ENCODE measurements at places on chromosomes 7 and 10. TPM values are rescaled to one million over a fixed set of nuclear protein-coding genes. Genes with fewer than 3 reads are reported as not detected.

The PILRA gene
- total RNA-seq = 0.80 TPM

The ABCC2 gene
- 1.6 TPM for total RNA-seq

The HECW1 gene
- total RNA-seq = not detected

- peak; percentile 73 for DNase-seq
- H3K27me3 ChIP-seq = no peaks in the 10 kb centered on the region
Measured at GRCh38 chr7:139358541-139359365, 941 bp upstream of the LUC7L2 start.

The EIF5AL1 gene
- 0.46 TPM for total RNA-seq

- DNase-seq = no peak
- no peak overlapping the region for H3K27ac ChIP-seq
- peaks cover 28% of the 10 kb centered on the region for H3K27me3 ChIP-seq
- H3K4me1 ChIP-seq = peaks cover 3% of the 10 kb centered on the region
- H3K36me3 ChIP-seq = no peaks in the 10 kb centered on the region
Measured at GRCh38 chr10:122116331-122116730, 127.4 kb downstream of the TACC2 start.

- no peaks in the 10 kb centered on the region for H3K27me3 ChIP-seq
- peak overlapping the region; percentile 3 for H3K4me3 ChIP-seq
- H3K27ac ChIP-seq = peak overlapping the region; percentile 35
- no peak for DNase-seq
Measured at GRCh38 chr7:157625973-157626742, 289.4 kb downstream of the DNAJB6 start.

The FAM180A gene
- total RNA-seq = not detected
